ENCODE measurements at places on chromosomes 11 and 22. TPM values are rescaled to one million over a fixed set of nuclear protein-coding genes. Genes with fewer than 3 reads are reported as not detected.

DNA sequence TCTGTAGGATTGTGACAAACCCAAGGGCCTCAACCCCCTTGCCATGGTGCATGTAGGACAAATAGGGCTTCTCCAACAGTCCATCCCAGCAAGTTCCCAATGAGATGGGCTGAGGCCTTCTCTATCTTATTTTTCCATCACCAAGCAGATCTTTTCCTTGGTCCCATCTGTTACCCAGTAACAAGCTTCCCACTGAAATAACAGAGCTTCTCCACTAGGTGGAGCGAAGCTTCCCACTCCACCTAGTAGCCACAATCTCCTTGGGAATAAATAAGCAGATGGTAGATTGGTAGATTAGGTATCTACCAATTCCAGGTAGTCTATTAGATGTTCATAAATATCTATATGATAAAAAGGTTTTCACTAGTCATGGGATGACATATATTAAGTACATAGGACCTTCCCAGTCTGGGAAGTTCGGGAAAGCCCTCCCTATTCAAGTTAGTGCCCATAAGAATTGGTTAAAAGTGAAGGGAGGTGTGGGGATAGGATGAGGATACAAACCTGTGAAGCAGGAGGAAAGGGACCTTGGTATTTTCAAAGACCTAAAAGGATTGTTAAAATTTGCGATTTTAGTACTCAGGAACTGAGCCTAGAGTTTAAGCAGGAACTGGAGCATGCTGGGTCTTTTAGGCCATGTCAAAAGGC lies 5.9 kb upstream of the OR52L1 start:
- DNase-seq, result peak; percentile 18

- no peak for DNase-seq
Observed at GRCh38 chr11:63908631-63909401, 8.1 kb downstream of the RCOR2 start.

DNA sequence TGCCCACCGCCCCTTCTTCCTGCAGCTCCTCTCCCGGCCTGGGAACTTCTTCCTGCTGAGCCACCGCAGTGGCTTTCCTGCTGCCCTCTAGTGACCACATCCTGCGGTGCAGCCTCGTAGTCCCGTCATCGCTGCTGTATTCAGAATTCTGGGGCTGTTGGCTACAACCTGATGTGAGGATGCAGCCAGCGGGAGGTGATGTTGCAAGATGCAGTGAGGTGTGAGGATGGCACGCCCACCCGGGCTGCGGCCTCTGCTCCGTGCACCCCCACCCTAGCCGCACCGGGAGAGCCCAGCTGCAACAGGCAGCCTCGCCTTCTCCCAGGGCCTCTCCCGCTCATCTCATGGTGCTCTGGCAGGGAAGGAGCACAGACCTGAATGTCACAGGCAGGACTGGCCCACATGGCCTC lies 10.1 kb downstream of the CHST1 start:
- DNase-seq, result peak; percentile 36

DNA sequence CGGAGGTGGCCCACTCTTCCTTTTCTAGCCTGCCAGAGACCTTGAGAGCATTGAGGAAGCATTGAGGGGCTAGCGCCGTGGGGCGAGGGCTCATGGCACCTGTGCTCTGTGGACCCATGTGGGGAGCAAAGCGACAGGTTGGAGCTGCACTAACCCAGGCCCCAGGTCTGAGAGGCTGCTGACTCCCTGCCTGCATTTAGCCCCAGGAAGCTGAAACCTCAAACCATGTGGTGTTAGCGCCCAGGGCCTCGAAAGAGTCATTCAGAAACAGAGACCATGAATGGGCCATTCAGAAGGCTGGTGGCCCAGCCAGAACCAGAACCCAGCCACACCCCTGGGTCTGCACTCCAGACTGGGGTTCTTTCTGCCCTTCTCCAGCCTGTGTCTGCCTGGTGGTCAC lies 88.6 kb downstream of the BCR start:
- no peak for DNase-seq

DNA sequence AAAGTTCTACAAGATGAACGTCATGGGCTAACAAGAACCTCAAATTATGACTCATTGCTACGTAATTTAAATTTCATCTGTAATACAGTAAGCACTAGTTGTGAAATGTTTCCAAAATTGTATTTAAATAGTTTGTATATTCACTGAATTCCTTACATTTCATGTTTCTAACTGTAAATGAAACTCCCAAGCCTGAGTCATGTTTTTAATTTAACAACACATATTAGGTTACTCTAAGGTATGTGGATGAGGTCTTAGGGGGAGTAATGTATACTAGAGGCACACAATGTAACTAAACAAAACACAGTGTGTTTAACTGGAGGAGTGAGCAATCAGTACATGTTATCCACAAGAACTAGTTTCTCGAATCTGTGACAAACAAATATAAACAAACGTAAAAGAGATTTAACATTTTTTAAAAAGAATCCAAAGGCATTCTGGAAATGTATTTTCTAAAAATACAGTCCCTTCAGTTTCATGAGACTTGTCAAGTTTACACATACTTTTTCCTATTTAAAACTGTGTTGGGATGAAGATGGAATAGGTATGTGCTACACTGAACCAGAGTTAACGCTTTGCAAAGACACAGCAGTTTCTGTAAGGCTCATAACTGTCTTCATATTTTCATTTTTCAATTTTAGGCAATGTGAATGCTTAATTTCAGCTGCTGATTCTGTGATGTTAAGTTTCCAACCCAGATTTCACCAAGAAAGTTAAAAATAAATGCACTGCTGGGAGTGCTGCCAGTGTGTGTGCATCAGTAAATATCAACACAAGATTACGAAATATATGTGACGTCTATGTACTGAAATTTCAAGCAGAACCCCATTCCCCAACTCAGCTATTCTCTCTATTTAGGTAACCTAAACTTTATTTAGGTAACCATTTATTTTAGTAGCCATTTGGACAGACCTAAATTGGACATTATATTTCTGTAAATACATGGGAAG lies 52.6 kb downstream of the PITPNB start:
- peak; percentile 76 for DNase-seq

DNA sequence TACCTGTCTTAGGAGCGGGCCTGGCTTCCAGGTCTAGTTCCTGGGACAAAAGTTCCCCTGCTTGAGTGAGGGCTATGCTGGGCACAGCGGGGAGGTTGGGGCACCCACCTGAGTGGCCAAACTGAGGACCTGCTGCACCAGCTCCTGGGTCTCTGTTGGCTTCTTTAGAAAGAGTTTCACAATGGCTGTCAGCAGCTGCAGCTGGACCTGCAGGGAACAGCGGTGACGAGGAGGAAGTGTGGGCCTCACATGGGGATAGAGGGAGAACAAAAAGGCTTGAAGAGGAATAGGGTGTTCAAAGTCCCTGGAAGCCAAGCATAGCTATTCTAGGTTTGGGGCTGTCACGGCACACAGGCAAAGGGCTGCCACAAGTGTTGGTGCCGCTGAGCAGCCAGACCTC lies 26.7 kb upstream of the RASL10A start:
- DNase-seq, result no peak

DNA sequence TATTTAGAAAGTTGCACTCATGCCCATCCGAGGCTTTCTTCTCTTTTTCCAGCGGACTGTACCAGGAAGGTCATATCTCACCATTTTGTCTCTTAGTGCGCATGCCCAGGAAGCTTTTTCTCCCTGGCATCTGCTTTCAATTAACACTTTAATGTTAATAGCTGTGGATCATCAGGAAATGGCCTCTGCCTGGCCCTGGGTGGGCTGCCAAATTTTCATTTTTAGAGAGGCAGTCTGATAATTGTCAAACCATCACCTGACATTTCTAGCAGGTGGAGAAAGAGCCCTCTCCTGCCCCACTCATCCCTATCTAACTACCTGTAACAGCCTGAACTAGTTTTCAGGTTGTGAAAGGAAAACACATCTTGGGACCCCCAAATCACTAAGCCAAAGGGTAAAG lies 257.4 kb upstream of the LRRC4C start:
- DNase-seq, result no peak

GRCh38 chr11:112836256-112836602 lies 125.0 kb upstream of the NCAM1 start:
- DNase-seq, result no peak

DNA sequence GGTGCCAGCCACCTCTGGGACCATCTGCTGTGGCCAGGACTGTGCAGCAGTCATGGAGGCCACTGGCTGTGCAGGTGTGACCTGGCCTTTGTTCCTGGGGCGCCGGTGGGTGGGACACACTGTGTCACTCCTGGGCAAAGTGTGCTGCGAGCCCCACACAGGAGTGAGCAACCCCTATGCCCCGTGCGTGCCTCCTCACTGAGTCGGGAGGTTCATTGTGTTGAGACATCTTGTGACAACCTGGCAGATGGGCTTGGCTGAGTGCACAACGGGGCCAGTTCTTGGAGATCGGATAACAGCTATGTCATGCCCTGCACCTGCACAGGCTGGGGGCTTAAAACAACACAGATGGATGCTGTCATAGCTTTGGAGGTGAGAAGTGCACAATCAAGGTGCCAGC lies 13.5 kb downstream of the ANO1 start:
- DNase-seq, result no peak

GRCh38 chr11:102322560-102322959 lies 5.3 kb downstream of the BIRC3 start:
- DNase-seq, result no peak

RHOG gene
- total RNA-seq, result 61.4 TPM

FGF4 gene
- total RNA-seq, result not detected

EIF4G2 gene
- 956 TPM for total RNA-seq

CDHR5 gene
- not detected for total RNA-seq

OR52H1 gene
- not detected for total RNA-seq

FGF3 gene
- total RNA-seq, result not detected

MRGPRX4 gene
- 0.33 TPM for total RNA-seq

All from mammary epithelial cell (primary cell).